ENCODE measurements at places on chromosomes 6 and 20. TPM values are rescaled to one million over a fixed set of nuclear protein-coding genes. Genes with fewer than 3 reads are reported as not detected.

The OOEP gene
- total RNA-seq: 0.30 TPM

The BLOC1S5 gene
- total RNA-seq: 15.5 TPM

The FAM184A gene
- 0.33 TPM for total RNA-seq

The C20orf202 gene
- total RNA-seq: 0.07 TPM

The TMEM14C gene
- 86.8 TPM for total RNA-seq

The E2F1 gene
- 4.3 TPM for total RNA-seq

The RAET1L gene
- total RNA-seq: not detected

The BCAS1 gene
- total RNA-seq: not detected

The SLC4A11 gene
- 1.2 TPM for total RNA-seq

The TIAM2 gene
- 5.0 TPM for total RNA-seq

The SLC17A2 gene
- total RNA-seq: not detected

The RUNX2 gene
- total RNA-seq: 3.1 TPM

The EPPIN gene
- 0.39 TPM for total RNA-seq

The SLC52A3 gene
- not detected for total RNA-seq

The ADGRB3 gene
- 0.83 TPM for total RNA-seq

The TOX2 gene
- total RNA-seq: 2.2 TPM

The MOG gene
- not detected for total RNA-seq

The C6orf163 gene
- 1.2 TPM for total RNA-seq

The HS3ST5 gene
- not detected for total RNA-seq

The ASXL1 gene
- 44.0 TPM for total RNA-seq

The SLC22A3 gene
- total RNA-seq: 13.5 TPM

The DPPA5 gene
- total RNA-seq: not detected

The ZC2HC1B gene
- total RNA-seq: not detected

The STMND1 gene
- total RNA-seq: not detected

The CLIC1 gene
- 417 TPM for total RNA-seq

The TMEM74B gene
- 0.13 TPM for total RNA-seq

The EDN1 gene
- total RNA-seq: 24.9 TPM

The MUC21 gene
- not detected for total RNA-seq

The CTAGE9 gene
- total RNA-seq: not detected

The HSPA1L gene
- total RNA-seq: 2.2 TPM

The ASIP gene
- not detected for total RNA-seq

The VPS16 gene
- 54.2 TPM for total RNA-seq

The CCND3 gene
- 14.8 TPM for total RNA-seq

The SMOC2 gene
- total RNA-seq: 0.13 TPM

The VSX1 gene
- not detected for total RNA-seq

The AKAP12 gene
- total RNA-seq: 45.4 TPM

The LST1 gene
- total RNA-seq: 0.23 TPM

The SYNDIG1 gene
- total RNA-seq: 1.4 TPM

The FAM162B gene
- 11.5 TPM for total RNA-seq

The RSPO3 gene
- 8.0 TPM for total RNA-seq

The PDYN gene
- total RNA-seq: not detected
